ENCODE measurements at places on chromosomes 16 and 17.

DNA sequence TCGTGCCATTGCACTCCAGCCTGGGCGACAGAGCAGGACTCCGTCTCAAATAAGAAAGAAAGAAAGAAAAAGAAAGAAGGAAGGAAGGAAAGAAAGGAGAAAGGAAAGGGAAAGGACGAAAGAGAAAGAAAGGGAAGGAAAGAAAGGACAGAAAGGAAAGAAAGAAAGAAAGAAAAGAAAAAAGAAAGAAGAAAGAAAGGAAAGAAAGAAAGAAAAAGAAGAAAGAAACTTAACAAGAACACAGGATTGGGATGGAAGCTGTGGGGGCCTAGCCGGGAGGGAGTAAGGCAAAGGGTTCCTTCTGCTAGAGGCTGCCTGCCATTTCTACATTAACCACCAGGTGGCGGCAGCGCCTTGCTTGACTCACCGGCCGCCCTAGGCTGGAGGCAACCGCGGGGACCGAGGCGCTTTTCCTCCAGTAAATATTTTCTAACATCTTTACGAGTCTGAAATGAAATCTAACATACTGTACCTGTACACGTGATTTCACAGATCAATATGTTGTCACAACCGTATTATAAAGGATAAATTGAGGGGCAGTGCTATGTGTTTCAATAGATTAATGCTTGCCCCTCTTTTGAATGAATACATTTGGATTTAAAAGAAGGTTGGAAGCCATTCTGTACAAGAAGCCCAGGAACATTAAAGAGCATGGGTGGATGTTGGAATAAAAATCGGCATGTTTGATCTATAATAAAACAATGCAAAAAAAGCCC lies 6.1 kb downstream of the GJD3 start:
- peak; percentile 92 for DNase-seq

DNA sequence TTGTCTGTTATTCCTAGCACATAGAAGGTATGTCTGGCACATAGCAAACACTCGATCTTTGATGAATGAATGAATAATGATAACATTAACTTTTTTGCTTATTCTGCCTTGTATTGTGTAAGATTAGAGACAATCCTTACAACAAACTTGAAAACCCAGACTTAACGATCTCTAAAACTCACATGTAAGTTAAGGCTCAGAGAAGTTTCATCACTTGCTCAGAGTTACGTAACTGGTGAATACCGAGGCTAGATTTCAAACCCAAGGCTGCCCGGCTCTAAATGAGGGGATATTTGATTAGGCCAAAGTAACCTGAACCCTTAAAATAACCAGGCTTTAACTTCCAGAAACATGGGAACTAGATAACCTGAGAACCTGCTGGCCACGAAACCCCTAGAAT lies 22.3 kb downstream of the CAPNS2 start:
- DNase-seq: no peak

DNA sequence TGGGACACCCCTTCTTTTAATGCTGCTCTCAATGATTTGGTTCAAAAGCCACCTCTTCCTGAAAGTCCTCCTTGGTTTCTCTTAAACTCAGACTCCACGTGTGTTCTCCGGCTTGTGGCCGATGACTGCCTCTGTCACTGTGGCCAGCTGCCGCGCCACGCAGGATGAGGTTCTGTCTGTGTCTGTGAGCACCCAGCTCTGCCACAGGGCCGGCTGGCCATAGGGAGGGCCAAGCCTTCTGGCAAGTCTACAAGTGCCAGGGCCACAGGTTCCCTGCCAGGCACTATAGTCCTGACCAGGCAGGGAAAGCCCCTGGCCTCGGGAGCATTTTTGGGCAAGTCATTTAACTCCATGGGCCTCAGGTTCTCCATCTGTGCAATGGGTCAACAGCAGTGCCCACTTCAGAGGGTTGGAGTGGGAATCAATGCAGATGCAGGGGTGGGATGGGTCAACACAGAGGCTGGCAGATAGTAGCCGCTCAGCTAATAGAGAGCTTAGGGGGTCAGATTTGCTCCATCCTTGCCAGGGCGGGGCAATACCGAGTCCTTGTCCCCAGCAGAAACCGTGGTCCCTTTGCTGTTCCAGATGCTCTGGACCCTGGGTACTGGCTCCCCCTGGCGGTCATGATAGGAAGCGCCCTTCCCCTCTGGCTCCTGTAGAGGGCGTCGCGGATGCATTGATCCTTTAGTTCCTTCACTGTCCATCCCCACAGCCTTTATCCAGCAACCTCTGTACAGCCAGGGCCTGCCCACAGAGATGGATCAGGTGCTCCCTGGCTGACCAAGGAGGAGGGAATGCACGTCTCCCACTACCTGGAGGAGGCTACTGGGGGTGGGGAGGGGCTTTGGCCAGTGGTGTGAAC lies 19.3 kb upstream of the ADGRG3 start:
- peak; percentile 94 for DNase-seq

- DNase-seq: no peak
Observed at GRCh38 chr16:58128711-58129096, 477 bp downstream of the CFAP20 start.

- no peak for DNase-seq
Observed at GRCh38 chr17:38588788-38589174, 17.0 kb downstream of the SRCIN1 start.

DNA sequence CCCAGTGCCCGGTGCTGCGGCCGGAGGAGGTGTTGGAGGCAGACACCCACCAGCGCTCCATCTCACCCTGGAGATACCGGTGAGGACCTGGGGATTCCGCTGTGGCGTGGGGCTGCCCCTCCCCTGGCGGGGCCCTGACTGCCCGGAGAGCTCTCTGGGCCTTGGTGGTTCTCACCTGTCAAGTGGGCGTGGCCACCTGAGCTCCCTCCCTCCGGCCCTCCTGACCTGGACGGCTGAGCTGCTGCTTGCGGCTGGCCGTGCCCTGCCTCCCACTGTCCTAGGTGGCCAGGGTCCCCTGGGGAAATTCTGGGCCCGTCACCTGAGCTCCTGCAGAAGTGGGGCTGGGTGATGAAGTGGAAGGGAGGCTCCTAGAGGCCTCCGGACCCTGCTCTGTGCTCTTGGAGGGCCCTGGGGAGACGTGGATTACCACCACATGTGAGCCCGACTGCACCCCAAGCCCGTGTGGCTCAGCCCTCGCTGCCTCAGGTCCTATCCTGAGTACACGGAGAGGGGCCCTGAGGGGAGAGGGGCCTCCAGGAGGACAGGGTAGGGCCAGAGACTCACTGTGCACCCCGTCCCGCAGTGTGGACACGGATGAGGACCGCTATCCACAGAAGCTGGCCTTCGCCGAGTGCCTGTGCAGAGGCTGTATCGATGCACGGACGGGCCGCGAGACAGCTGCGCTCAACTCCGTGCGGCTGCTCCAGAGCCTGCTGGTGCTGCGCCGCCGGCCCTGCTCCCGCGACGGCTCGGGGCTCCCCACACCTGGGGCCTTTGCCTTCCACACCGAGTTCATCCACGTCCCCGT lies 1.1 kb downstream of the IL17C start:
- peak; percentile 60 for DNase-seq

DNA sequence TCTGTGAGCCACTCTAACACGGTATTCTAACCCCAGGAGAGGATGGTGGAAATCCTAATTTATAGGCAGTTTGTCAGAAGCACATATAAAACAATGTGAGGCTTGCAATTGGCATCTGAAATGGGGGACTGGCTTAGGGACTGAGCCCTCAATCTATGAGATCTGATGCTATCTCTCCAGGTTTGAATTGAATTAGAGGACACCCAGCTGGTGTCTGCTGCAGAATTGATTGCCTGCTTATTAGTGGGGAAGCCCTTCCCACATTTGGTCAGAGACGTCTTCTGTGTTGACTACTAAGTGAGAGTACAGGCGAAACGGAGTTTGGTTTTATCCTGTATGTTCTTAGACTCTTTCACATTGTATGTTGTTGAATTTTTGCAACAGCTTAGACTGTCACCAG lies 13.6 kb upstream of the TMIGD1 start:
- DNase-seq: no peak

- no peak for DNase-seq
Observed at GRCh38 chr16:56368545-56368944, 56.8 kb downstream of the AMFR start.

- DNase-seq: peak; percentile 74
Observed at GRCh38 chr17:19237389-19238166, 412 bp downstream of the EPN2 start.

DNA sequence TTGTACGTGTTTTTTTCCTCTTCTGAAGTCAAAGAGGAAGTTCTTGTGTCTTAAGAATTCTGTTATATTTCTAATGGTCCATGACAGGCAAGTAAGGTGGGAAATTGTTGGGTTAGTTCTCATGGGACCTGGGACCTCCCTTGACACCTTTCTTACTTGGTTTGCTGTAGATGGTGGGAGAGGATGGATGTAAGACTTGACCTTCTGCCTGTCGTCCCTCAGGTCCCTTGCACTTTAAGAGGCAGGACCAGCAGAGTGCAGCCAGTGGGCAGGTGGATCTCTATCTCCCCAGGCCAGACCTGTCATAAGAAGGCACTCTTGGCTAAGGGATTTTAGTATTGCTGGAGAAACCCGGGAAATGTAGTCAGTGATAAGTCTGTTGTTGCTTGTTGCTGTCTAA lies 12.1 kb downstream of the HAPSTR1 start:
- DNase-seq: no peak

- no peak for DNase-seq
Observed at GRCh38 chr16:28250999-28251398, 39.2 kb upstream of the XPO6 start.

- DNase-seq: no peak
Observed at GRCh38 chr17:80701730-80702129, 157.1 kb downstream of the RPTOR start.

DNA sequence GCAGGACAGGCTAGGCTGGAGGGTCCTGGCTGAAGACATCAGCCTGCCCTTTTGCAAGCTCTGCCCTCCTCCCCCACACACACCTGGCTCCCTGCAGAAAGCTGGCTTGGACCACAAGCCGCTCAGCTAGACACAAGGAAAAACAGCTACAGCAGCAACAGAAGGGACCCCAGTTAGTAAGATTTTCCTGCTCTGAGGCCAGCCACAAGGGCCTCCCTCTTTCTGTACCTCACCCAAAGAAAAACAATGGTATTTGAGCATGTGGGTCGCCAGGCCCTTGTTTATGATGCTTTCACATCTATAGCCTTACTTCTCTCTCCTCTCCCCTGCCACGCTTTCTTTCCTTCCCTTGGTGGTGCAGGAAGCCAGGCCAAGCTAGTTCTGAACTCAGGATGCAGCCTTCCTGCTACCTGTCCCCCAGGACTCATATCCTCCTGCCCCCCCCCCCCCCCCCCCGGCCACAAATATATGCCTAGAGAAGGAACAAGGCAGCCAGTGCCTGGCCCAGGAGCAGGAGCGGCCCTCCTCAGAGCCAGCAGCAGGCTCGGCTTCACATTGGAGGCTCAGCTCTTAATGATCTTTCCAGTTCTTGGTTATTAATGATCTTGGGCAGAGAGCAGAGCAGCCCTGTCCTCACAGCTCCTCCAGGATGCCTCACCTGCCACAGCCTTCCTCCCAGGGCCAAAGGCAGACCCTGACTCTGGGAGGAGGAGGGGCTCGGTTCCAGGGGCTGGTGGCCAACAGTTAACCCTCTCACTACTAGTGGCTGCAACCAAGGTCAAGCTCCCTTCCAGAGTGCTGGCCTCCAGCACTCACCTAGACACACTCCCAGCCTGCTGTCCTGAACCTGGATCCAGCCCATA lies 19.5 kb downstream of the GRIN2C start:
- DNase-seq: no peak

DNA sequence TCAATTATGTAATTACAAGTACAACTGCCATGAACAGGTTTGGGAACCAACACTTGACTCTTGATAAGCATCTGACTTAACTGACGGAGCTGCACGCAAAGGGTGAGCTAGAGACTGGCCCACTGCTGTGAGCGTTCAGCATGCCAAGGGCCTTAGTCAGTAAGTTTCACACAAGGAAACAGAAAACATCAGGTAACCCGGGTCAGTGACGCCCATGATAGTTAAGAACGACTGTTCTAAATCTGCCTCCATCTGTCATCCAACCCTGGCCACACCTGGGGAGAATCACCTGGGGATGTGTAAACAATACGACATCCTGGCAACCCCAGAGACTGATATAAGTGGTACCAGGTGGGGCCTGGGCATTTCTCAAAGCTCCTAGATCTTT lies 12.3 kb downstream of the SMIM5 start:
- no peak for DNase-seq

DNA sequence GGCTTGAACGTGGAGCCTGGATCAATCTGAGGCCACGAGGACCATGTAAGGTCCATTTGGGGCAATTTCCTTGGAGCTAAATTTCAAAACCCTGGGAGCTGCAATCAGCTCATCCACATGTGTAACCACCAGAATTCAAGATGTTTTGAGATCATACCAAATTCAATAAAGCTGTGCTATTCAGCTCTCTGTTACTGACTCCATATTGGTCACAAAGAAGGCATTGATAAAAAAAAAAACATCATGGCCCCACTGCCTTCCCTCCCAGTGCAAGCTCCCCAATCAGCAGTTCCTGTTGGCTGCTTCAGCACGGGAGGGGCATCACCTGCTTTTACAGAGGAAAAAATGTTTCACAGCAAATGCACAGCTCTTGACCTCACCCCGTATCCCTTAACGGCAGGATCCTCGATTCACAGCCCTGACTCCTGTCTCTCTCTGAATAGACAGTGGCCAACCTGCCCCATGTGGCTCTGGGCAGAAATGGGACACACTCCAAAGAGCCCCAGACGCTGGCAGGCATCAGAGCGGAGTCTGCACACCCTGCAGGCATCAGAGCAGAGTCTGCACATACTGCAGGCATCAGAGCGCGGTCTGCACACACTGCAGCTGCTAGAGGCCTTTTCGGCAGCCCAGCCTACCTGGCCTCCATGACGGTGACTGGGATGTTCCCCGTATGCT lies 37.1 kb downstream of the FANCA start:
- DNase-seq: no peak

DNA sequence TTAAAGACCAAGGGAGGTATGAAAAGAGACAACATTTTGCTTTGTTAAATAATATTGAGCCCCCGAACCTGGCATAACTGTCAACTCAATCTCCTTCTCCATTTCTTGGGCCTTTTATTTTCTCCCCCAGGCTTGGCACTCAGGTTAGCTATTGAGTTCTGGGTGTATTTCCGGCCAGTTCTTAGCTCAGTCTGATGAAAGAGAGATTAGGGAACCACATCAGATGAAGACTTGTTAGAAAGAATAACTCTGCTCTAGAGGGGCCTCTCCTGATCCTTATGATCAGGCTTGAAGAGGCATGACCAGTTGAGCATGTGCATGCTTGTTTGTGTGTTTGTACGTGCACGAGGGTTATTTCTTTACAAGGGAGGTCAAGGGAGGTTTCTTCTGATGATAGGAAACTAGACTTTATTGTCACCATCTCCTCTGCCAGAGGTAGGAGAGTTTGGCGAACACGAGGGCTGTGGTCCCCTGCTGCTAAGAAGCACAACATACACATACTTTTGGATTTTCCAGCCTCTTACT lies 29.2 kb upstream of the HS3ST2 start:
- no peak for DNase-seq

DNA sequence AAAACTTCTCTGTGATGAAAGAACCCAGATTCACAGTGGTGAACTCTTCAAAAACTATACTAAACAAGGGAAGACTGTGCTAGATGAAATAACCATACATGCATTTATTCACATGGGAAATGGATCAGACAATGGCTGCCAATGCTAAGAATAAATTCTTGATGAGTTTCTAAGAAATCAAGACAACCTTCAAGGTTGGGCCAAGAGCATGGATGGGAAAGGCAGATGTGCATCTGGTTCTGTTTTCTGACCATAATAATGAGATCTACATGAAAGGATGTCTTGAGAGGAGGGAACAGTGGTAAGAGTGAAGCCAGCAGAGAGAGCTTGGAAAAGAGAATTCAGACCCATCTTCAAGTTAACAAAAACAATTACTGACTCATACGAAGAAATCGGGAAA lies 31.4 kb downstream of the ANKRD11 start:
- no peak for DNase-seq

- DNase-seq: no peak
Observed at GRCh38 chr17:18241229-18241871, 15.9 kb downstream of the LLGL1 start.

- no peak for DNase-seq
Observed at GRCh38 chr17:63859257-63859656, 14.2 kb downstream of the CSH2 start.
